H7 (cell line): ENCODE measurements at places on chromosomes 4 and X. TPM values are rescaled to one million over a fixed set of nuclear protein-coding genes. Genes with fewer than 3 reads are reported as not detected.

The HTR2C gene
- 3.2 and 4.5 TPM in 2 replicates for total RNA-seq

The LIMCH1 gene
- 0.76 and 0.85 TPM in 2 replicates for total RNA-seq

The POLR2B gene
- 122 and 151 TPM in 2 replicates for total RNA-seq

The FOXR2 gene
- not detected in 2 replicates for total RNA-seq

The RBM47 gene
- 97.9 and 116 TPM in 2 replicates for total RNA-seq
